MV-4-11 (cell line): ENCODE measurements at places on chromosomes 16 and 17.

GRCh38 chr16:81500833-81501521 lies 56.4 kb downstream of the CMIP start:
- DNase-seq, result peak; percentile 39

DNA sequence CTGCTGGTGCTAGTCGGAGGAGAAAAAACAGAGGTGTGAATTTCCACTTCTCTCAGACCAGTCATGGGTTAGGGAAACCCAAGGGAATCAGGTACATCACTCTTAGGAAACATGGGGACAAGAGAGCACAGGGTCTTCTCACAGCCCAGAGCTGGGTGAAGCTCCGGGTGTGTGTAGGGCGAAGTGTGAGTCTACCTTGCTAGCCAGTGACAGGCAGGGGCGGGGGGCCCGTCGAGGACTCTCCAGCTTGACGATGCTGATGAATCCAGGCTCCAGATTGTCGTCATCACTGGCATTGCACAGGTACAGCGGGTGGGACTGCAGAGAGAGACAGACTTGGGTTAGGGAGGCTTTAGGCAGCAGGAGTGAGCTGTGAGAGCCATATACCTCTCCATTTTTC lies 18.7 kb upstream of the SUPT4H1 start:
- no peak for DNase-seq

GRCh38 chr17:70646673-70647072 lies 477.3 kb downstream of the KCNJ2 start:
- DNase-seq, result no peak

DNA sequence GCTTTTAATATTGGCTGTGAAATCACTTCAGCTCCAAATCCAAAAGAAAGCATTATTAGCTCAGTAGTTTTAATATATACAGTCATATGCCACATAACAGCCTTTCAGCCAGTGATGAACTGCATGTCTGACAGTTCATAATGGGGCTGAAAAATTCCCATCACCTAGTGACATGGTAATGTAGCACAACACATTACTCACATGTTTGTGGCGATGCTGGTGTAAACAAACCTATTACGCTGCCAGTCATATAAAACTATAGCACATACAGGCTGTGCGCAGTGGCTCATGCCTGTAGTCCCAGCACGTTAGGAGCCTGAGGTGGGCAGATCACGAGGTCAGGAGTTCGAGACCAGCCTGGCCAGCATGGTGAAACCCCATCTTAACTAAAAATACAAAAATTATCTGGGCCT lies 92.2 kb downstream of the TUBD1 start:
- no peak for DNase-seq

GRCh38 chr17:61411261-61412142 lies 11.9 kb downstream of the TBX2 start:
- DNase-seq, result peak; percentile 40

- no peak for DNase-seq
These were observed 352 bp upstream of the VMO1 start for GRCh38 chr17:4786516-4786915.

DNA sequence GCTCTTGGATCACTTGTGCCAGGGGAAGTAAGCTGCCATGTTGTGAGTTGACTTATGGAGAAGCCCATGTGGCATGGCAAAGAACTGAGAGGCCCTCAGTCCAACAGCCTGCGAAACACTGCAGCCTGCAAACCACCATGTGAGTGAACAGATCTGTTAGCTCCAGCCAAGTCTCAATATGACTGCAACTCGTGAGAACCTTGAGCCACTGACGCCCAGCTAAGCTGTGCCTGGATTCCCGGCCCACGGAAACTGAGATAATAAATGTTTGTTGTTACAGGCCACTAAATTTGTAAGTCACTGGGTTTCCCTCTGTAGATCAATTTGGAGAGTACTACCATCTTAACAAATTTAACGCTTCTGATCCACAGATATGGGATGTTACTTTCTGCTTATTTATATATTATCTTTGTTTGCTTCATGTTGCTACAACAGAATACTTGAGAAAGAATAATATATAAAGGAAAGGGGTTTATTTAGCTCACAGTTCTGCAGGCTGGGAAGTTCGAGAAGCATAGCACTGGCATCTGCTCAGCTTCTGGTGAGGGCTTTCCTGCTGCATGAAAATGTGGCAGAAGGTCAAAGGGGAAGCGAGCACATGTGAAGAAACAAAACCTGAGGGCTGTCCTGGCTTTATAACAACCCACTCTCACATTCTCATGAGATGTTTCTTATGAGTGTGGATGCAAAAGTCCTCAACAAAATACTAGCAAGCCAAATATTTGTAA lies 29.4 kb upstream of the ATP2A3 start:
- no peak for DNase-seq

DNA sequence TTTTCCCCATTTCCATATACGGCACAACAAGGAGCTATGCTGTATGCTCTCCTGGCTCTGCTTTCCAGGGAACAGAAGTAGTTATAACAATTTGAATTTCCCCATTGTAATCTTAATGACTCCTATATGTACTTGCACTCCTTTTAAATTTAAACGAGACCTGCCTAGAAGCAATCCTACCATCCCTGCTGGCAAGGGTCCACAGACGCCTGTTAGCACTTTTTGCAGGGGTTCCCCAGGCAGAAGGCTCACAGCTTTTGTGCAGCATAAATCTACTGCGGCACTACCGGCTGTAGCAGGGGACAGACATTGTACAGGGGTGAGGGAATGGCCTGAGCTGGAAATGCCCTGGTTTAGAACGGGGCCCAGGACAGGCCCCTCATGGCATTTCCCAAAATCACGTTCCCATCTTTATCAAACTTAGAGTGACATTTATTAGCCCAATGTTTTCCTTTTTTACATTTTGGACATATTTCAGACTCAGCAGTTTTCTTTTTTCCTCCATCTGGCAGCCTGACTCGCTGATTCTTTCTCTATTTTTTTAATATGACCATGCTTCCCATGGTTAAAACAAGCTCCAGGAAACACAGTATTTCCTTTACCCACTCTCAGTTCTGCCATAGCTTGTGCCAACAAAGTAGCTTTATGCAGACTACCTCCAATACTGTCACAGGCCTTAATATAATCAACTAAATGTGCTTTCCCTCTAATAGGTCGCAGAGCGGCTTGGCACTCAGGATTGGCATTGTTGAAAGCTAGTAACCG lies 35.4 kb upstream of the USP22 start:
- no peak for DNase-seq

- DNase-seq, result no peak
These were observed at the start of gene OR3A2 for GRCh38 chr17:3385869-3386816. OR3A2 (minus strand) TSS chr17:3386308.

DNA sequence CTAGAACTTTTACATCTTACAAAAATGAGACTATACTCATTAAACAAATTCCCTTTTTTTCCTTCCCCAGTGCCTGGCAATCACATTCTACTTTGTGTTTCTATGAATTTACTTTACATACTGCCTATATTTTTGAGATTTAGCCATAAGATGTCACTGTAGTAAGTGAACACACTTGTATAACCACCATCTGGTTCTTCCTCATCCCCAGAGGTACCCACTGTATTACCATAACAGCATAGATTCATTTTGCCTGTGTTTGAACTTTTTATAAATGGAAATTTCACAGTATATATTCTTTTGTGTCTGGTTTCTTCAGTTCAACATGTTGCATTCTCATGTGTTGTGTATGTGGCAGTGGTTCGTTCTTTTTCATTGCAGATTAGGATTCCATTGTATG lies 15.8 kb downstream of the CYB5B start:
- DNase-seq, result no peak

DNA sequence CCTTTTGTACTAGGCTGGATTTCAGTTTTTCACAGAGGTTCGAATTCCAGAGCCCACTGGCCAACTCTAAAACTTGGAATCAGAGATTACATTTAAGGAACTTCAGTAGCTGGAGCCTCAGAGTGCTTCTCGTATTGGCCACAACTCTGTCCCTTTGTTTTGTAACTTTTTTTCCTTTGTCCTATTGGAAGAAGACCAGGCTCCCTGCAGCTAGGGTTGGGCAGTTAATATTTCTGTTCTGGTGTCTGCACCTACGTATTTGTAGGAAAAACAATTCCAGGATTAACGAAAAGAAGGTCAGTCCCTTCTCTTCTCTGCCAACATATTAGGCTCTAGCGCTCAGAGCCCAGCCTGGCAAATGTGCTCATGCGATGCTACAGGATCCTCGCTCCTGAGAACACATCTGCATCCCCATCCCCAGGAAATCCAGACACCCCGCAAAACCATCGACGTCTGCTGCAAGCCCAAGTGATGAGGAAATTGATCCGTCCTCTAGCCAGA lies 1.9 kb downstream of the CDH11 start:
- no peak for DNase-seq

DNA sequence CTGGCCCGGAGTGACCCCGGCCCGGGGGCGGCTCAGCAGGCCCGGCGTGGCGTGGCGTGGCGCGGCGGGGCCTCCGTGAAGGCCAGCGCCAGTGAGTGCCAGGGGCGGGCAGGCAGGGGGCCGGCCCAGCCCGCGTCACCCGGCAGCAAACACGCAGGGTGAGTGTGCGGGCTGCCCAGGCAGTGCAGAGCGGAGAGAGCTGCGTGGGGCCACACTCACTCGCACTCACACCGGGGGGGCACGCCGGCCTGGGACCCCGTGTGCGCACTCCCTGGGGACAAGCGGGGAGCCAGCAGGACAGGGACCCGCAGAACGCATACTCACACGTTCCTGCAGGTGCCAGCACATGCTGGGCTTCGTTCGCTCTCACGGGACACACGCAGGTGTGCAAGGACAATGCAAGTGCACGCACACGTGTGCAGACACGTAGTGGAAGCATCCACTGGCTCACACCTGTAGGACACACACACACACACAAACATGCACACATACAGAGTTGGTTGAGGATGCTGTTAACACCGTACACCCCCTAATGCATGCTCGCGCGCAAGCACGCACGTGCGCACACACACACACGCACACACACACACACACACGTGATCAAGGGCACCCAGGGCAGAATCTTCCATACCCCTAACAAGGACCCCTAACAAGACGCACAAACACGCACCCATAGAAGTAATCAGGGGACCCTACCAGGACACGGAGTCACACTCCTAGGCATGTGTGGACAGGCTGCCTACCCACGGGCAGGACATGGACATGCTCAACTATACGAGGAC lies 7.7 kb downstream of the USP6 start:
- DNase-seq, result no peak

GRCh38 chr17:61405686-61406536 lies 6.3 kb downstream of the TBX2 start:
- no peak for DNase-seq
